Urinary bladder (tissue), 4 donors: ENCODE measurements at places on chromosomes 1 and 21. TPM values are rescaled to one million over a fixed set of nuclear protein-coding genes. Genes with fewer than 3 reads are reported as not detected.

DNA sequence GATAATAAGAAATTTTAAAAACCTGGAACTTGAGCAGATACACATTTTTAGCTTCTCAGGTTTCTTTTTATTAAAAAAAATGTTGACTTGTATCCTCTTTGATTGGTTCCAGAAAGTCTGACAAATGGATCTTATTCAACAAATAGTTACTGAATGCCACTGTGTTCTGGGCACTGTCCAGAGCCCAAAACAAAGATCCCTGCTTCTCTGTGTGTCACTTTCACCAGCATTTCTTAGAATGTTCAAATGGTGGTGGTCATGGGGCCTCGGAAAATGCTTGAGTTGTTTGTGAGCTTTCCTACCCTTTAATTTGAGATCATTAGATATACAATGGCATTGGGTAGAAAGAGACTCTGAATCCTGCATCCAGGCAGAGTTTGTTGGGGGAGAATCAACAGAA, 19.9 kb downstream of the ACTN2 start:
- no peak for DNase-seq

GRCh38 chr21:44047996-44048560, 36.0 kb downstream of the TRAPPC10 start:
- DNase-seq = no peak

GRCh38 chr1:53619367-53620060, 119.5 kb downstream of the GLIS1 start:
- no peak for DNase-seq

DNA sequence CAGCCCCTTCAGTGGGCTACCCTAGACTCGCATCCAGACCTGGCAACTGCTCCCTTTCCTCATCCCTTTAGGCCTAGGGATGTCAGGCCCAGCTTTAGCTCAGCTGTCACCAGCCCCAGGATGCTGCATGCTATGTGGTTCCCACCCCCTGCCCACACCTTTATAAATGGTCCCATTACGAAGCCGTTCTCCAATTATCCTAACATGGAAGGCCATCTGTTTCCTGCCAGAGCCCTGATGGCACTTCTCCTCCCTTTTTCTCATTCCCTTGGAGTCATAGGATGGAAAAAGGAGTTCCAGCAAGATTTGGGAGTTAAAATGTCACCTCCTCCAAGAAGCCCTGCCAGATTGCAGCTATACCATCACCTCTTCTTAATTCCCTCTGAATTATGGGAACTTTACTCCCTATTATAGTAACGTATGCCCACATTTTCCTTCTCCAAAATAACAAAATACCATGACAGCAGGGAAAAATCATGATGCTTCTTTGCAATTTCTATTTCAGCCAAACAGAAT, 205.0 kb upstream of the GRIK3 start:
- no peak for DNase-seq

The DCDC2B gene
- total RNA-seq = not detected

The IL20 gene
- not detected for total RNA-seq

DNA sequence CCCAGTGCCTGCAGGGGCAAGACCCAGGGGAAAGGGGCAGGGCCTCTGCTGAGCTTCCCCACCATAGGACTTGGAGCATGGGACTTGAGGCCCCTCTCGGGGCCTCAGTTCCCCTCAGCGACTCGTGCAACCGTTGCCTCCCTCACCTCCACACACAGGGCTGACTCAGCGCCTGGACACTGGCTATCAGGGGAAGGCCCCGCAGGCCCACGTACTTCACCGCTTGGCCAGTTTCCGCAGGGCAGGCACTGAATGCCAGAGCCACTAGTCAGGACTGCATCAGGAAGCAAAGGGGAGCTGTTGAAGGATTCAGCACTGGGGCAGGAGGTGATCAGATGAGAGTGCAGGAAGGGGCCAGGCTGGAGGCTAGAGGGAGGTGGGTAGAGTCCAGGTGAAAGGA, 15.5 kb upstream of the FAM131C start:
- DNase-seq = no peak

DNA sequence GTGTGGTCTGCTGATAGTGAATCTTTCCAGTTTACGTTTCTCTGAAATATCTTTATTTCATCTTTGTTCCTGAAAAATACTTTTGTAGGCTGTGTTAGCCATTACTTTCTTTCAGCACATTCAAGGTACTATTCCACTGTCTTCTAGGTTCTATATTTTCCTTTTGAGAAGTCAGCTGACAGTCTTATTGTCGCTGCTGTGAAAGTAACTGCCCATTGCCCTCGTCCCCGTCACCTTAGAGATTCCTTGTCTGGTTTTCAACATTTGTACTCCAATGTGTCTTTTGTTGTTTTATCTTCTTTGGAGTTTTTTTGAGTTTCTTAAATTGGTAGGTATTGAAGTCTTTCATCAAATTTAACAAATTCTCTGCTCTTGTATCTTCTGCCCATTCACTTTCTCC, 19.8 kb upstream of the MX2 start:
- DNase-seq = no peak

DNA sequence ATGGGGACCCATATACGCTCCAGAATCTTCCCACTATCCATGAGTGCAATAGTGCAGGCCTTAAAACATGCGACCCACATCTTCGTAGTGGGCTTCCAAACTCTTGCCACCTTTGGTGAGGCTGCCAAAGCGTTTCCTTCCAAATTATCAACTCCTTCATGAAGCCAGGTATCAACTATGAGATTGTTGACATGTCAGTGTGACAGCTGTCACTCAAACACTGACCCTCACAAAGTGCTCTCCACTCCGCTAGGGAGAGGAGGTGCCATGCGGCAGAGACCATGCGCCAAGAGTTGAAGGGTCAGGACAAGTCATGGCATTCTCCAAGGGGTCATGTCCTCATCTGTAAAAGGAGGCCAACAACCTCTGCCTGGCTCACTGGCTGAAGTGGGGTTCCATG, 103.3 kb downstream of the SUSD4 start:
- DNase-seq = no peak

The CHRNB2 gene
- 0.21 TPM for total RNA-seq

DNA sequence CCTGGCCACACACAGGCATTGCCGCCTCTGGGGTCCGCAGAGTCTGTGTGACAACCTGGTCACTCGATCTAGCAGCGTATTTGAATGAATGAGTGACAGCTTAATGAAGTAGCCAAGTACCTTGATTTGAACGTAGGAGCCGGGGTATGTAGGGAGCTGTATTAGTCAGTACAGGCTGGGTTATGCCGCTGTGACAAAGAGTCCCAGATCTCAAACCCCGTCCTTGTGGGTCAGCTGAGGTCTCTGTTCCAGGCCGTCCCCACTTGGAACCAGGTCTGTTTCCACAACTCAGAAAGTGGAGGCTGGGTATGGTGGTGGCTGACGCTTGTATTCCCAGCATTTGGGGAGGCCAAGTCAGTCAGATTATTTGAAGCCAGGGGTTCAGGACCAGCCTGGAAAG, 20.0 kb downstream of the ATAD3B start:
- DNase-seq = no peak

GRCh38 chr1:182784556-182785171, 4.9 kb upstream of the NPL start:
- no peak for DNase-seq

DNA sequence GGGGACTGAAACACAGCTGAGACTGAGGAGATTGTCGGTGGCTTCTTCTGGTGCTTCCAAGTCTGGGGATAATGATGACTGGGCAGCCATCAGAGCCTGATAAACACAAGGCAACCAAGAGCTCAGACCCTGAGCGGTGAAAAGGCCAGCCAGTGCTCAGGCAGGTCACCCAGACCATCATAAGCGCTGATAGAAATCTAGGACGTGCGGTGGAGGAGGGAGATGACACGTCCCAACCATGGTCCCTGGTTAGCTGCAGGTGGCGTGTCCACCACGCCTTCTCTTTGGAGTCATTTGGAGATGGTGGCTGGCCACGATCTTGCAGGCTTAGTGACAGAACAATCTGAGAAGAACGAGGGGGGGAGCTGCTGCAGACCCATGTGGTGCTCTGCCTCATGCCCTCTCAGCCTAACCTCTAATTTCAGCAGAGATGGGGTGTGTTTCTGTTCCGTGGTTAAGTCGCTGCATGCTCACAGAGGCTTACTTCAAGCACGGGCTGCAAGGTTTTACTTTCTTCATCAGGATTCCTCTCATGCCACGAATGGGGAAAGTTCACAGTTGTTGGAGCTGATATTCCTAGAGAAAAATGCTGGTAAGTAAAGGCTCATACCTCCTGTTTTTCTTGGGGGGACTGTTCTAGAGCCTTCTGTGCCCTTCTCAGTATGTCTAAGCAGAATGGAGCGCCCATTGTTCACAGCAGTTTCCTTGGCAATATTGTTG, 17.4 kb upstream of the IGSF5 start:
- DNase-seq = no peak

DNA sequence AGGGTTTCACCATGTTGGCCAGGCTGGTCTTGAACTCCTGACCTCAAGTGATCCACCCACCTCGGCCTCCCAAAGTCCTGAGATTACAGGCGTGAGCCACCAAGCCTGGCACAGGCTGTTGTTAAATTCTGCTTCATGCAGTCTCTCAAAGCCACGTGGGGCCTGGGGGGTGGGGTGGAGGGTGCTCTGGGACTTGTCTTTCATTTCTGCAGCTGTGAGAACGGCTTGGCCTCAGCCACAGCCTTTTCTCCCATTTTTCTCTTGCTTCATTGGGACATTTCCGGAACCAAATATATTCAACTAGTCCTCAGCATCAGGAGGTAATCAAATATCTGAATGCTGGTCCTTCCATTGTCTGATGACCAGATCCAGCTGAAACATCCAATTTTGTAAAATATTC, 27.6 kb upstream of the KCNE2 start:
- no peak for DNase-seq

The RALGPS2 gene
- 82.4 TPM for total RNA-seq

DNA sequence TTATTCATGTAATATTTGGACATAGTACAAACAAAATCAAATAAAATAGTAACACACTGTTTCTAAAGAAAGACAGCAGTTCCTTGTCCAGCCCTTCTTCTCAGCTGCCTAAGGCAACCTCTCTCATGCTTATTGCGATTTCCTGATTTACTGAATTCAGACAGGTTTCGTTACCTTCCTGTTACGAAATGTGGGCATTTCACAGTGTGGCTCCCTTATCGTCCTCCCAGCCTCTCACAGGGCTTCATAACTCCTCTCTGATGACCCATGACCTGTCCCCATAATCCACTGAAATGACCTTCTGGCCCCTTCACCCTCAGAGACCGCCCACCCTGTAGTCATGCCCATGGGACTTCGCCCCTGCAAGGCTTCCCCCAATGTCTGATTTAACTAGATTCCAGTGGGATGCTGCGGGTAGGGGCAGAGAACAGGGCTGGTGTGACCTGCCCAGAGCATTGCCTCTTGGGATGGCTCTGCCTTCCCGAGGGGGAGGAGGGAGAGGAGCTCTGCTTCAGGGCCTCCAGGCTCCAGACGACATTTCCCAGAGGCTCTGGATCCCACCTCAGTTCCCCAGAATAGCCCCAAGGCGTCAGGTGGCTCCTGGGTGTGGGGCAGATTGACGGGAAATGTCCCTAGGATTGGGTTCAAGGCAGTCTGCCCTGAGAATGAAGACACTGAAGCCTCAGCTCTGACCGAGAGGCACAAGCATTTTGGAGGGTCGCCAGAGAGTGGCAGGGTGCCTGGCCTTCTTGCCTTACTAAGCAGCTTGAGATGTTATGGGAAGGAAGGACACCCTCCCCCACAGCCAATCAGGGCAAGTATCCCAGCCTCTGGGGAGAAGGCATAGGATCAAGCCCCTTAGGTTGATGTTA, 20.6 kb downstream of the PADI2 start:
- no peak for DNase-seq

The OR2T35 gene
- not detected for total RNA-seq

DNA sequence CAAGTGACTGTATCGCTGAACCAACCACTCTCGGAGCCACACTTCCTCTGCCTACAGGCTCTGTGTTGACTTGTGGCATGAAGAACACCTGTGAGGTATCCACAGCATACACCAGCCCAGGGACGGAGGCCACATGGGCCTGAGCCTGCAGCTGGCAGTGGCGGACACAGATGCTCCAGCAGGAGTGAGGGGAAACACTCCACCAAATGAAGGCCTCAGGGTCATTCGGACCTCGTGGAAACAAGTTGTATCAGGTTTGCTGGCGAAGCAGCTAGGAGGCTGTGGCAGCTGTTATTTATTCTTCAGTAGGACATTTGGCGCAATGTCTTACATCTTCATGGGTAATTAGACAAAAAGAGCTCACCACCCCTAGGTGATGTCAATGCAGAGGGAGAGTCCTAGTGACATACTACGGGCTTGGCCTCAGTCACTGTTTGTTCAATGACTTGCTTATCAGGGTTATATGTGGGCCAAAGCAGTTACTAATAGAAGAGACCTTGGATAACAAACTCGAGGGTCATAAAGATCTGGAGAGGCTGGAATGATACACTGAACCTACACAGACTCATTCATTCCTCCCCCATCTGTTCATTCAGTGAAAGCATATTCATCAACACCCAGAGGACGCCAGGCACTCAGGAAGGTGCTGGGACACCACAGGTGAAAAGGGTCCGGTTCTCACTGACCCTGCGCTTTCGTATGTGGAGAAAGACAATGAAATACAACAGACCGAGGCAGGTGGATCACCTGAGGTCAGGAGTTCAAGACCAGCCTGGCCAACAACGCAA, 11.6 kb upstream of the ETS2 start:
- DNase-seq = no peak

The ZNF124 gene
- 116 TPM for total RNA-seq

The CD34 gene
- 42.5 TPM for total RNA-seq

The KCNE1 gene
- 0.11 TPM for total RNA-seq

DNA sequence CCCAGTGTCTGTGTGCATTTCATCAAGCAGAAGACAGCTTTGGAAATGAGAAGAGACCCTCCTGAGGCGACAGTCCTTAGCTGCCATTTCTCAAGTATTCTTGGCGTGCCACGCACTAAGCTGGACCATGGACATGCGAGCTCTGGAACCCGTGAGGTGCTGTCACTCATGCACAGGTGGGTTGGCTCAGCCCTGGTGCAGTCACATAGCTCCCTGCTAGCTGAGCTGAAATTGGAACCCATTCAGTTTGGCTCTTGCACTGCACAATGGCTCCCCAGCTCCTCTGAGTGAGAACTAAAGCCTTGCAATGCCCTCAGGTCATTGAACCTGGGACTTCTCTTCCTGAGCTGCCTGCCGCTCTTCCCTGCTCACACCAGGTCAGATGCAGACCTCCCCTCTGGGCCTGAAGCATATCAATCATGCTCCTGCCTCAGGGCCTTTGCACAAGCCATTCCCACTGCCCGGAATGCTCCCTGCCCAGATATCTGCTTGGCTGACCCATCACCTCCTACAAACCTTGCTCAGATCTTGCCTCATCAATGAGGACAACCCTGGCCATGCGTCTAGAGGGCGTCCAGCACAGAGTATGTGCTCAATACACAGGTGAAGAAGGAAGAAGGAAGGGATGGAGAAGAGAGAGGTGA, 6.3 kb upstream of the SRARP start:
- DNase-seq = no peak

The CLCNKA gene
- total RNA-seq = not detected

- DNase-seq = no peak
Observed at GRCh38 chr1:91650764-91651163, 150.1 kb downstream of the CDC7 start.

GRCh38 chr1:238485912-238486209, 595.1 kb upstream of the ZP4 start:
- DNase-seq = no peak

GRCh38 chr1:230379462-230379861, 46.7 kb downstream of the PGBD5 start:
- no peak for DNase-seq

GRCh38 chr1:152623203-152623844, 421 bp upstream of the LCE3A start:
- DNase-seq = no peak
